GM18507 (cell line): ENCODE measurements at places on chromosomes 5 and 9.

DNA sequence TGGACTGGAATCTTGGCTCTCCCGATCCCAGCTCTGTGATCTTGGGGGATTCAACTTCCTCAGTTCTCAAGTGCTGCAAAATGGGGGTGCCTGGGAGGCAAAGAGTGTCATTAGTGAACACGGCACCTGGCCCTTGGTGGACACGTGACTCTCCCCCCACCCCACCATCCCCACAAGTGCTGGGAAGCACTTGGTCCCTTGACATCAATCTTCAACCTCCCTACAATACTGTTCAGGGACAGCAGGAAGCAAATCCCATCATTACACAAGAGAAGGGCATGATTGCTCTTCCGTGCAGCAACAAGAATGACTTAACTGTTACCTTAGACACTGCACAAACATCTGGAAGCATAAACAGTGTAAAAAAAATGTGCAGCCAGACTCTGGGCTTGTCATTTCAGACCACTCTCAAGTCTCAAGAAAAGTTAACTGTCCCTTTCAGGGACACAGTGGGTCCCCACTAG is 61.4 kb downstream of the PSMB7 start:
- DNase-seq: no peak

- no peak for DNase-seq
These were observed 87.4 kb upstream of the PCA3 start for GRCh38 chr9:76676857-76677256.

DNA sequence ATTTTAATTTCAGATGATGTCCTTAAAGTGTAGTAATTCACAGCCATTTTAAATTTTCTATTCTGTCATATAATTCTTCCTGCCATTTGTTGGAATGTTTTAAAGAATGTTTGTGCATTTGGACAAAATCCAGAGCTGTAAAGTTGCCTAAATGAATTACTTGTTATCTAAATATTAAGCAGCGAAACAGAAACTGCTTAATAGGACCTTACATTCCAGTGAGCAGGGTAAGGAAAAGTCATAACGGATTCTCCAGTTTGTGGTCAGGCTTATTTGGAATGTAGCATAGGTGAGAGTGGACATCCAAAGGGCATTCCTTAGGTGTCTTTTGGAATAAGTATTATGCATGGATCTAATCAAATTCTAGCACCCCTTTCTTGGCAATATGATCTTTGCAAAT is 410.4 kb upstream of the PTPRD start:
- no peak for DNase-seq

GRCh38 chr9:90783552-90783951 is 18.1 kb upstream of the SYK start:
- DNase-seq: no peak

DNA sequence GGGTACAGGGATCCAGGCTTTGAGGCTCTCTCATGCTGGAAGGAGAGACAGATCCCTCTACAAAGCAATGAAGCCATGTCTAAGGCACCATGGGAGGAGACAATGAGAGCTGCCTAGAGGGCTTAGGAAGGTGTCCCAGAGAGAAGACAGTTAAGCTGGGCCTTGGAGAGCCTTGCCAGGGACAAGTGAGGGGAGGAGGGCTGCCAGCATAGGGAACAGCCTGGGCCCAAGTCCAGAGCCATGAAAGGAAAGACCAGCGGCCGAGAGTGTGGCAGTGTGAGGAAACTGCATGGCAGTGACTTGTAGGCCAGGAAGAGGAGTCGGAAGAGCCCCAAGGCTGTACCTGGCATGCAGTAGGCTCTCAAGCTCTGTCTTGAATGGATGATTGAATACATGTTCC is 88.5 kb downstream of the PSD2 start:
- no peak for DNase-seq

DNA sequence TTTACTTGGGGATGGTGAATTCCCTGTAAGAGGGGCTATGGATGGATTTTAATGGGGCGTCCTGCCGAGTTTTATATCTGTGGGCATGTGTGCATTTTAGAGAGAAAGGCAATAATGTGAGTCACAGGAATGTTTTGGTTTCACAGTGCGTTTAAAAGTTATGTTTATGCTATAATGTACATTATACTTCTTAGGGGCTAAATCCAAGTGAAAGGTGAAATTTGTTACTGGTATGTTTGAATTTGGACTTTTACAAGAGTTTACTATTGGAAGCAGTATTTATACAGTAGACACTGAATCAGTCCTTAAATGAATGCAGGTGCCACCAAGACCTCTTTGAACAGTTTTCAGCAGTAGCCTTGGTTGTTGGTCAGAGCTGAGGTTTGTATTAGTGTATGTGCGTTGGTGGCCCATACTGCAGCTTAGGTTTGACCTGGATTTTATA is 5.6 kb downstream of the JMY start:
- no peak for DNase-seq
